Fibroblast of the aortic adventitia (primary cell): ENCODE measurements at places on chromosomes 5 and 9.

DNA sequence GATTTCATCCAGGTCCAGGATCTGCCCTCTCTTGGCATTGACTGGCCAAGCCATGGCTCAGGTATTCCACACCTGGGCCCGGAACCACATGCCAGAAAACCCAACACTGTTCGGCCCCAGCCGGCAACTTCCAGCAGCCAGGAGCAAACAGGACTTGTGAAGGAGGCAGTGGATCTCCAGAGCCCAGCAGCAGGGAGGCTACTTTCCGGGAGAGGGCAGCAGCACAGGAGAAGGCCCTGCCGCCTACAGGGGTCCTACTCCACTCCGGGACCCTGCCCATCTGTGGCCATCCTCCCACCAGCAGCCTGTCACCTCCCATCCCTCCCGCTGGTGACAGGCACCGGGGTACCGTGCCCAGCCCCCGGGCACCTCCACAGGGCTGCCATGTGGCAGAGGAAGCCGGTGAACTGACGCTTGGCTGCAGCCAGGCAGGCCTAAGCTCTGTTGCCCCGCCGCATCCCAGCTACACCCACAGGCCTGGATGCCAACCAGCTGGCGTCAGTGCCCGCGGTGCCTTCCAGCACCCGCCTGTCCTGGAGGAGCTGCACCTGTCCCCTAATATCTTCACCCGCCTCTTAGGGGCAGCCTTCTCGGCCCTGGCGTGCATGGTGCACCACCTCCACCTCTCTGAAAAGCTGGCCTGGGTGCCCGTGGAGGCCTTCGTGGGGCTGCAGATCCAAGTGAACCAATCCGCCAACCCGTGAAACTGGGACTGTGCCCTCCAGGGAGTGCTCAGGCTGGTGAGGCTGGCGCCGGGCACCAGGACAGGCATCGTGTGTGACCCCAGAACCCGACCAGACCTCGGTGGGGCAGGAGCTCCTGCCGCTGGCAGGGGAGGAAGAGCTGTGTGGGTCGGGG is 18.9 kb upstream of the SLC30A5 start:
- no peak for DNase-seq

GRCh38 chr5:145588113-145588512 is 247.0 kb downstream of the PRELID2 start:
- DNase-seq, result no peak

DNA sequence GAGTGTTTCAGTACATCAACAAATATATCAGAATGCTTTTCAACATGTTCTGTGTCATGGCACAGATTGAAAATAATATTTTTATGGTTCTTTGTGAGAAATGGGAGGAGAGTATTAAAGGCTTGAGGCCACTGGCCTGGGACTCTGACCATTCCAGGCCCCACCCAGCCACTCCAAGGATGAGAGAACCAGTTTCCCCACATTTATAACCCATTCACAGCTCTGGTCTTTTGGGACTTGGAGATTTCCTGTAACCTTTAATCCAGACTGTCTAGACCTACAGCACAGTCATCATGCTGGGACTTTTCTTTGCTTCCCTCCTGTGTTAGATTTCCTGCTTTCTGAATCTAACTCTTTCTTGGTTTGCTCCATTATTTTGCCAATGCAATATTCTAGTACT is 389.6 kb downstream of the KIAA0825 start:
- DNase-seq, result no peak

GRCh38 chr9:75531588-75531987 is 358.9 kb upstream of the PCSK5 start:
- no peak for DNase-seq

- no peak for DNase-seq
Observed at GRCh38 chr5:114097570-114097969, 264.3 kb upstream of the KCNN2 start.

GRCh38 chr5:72034770-72035169 is 72.5 kb upstream of the MAP1B start:
- DNase-seq, result no peak

GRCh38 chr5:94288937-94289336 is 329.5 kb downstream of the KIAA0825 start:
- DNase-seq, result peak; percentile 67
